ENCODE measurements at places on chromosomes 4 and X.

- DNase-seq, result no peak
Measured at GRCh38 chr4:948936-949300, 16.7 kb downstream of the TMEM175 start.

GRCh38 chr4:187354740-187355139 is 631.1 kb upstream of the FAT1 start:
- DNase-seq, result no peak

DNA sequence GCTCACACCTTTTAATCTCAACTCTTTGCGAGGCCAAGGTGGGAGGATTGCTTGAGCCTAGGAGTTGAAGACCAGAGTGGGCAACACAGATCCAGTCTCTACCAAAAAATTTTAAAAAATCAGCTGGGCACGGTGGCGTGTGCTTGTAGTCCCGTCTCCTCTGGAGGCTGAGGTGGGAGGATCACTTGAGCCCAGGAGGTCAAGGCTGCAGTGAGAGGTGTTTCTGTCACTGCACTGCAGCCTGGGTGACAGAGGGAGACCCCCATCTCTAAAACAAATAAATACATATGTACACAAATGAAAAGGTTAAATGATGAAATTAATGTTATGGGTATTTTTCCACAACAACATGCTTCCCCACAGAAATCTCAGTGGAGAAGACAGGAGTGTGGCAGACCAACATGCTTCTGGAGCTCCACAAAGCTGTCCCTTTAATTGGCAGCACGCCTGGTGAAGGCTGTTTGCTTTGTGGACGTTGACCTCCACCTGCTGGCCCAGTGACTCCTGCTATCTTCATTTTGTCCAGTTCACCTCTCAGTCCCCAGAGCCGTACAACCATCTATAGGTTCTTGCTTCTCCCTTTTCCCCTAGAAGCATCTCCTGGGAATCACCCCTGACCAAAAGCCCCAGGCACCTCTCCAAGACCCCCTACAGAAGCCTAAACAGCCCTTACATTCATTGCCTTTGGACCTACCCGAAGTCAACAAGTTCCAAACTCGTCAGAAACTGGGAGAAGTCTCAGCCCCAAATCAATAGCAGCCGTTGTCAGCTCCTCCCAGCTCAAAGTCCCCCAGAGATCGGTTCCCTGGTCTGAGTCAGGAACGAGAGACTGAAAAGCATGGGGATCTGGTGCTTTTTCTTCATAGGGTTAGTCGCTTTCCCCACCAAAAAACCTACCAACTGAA is 36.4 kb upstream of the CD99 start:
- no peak for DNase-seq

- no peak for DNase-seq
Measured at GRCh38 chrX:154828016-154828408, 6.5 kb downstream of the SMIM9 start.

- DNase-seq, result no peak
Measured at GRCh38 chr4:3384391-3384770, 57.4 kb upstream of the HGFAC start.

- peak; percentile 31 for DNase-seq
Measured at GRCh38 chr4:45518832-45519231, 605.0 kb downstream of the GABRG1 start.

DNA sequence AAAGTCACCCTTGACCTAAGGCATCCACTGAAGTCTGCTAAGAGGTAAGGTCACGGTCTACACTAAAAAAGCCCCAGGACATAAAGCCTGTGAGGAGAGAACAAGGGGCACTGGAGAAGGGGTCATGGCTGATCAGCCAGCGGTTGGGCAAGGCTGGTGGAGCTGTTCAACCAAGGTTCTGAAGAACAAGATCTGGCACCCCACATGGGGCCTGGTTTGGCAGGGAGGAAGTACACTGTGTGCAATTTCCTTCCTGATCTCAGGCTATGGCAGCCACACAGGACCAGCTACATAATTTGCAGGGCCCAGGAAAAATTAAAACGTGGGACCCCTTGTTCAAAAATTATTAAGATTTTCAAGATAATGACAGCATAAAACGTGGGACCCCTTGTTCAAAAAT is 14.1 kb upstream of the BRS3 start:
- DNase-seq, result no peak

DNA sequence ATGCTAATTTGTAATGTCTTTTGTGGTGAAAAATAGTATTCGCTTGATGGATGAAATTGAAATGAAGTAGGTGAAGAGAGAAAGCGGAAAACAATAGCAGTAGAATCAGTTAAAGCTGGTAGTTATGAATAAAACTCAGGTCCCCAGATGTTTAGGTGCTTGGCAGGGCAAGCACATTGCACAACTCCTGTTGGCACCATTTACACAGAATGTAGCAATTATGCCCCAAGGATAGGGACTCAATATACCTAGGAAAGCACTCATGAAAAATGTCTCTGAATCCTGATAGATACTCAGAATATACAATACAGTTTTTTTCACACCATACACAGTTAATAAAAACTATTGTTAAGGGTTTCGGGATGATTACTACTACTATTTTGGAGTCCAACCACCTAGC is 26.5 kb upstream of the GRIA3 start:
- DNase-seq, result no peak

DNA sequence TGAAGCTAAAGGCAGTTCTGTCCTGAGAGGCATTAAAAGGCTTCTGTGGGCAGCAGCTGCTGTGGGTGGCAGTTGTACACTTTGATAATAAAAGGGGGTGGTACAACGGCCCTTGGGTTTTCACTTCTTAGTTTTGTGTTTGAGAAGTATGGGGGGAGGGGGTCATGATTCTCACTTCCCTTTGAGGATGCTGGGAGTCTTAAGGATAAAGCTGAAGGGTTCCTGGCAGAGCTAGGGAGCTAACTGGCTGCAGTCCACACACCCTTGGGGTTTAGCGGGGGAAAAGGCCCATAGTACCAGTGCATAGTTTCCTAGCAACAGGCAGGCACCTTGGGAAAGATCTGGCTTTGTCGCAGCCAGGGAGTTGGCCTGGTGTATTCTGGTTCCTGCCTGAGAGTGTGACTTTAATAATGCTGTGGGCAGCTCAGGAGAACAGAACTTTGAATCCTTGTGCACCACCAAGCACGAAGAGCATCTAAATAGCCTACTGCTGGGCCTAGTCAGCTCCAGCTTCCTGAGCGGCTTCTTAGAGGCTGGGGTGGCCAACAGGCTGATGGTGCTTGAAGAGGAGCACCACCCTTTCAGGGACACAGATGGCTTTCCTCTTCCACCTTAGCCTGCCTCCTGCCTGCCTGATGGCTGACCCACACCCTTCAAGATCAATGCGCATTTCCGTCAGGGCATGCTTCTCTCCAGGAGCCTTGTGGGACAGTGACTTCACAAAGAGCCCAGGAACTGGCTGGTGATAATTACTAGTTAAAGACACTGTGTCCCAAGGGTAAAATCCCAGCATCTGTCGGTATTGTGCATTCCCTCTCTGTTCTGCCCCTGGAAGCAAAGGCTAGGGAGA is 12.5 kb downstream of the ZBTB33 start:
- DNase-seq, result peak; percentile 47

DNA sequence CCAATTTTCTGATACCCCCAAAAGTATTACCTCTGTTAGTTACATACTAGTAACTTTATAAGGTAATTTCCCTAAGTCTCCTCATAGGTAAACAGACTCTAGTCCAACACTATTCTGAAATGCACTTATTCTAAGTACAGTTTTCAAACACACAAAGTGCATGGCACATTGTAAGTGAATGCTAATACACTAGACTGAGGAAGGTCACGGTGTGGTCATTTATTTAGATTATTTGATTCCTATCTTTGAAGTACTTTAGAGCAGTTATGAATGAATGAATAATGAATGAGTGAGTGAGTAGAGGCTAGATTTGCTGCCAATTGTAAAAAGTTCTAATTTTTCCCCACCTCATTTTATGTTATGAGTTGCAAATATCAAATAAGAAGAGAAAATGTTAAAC is 132.8 kb upstream of the UGT8 start:
- DNase-seq, result no peak

DNA sequence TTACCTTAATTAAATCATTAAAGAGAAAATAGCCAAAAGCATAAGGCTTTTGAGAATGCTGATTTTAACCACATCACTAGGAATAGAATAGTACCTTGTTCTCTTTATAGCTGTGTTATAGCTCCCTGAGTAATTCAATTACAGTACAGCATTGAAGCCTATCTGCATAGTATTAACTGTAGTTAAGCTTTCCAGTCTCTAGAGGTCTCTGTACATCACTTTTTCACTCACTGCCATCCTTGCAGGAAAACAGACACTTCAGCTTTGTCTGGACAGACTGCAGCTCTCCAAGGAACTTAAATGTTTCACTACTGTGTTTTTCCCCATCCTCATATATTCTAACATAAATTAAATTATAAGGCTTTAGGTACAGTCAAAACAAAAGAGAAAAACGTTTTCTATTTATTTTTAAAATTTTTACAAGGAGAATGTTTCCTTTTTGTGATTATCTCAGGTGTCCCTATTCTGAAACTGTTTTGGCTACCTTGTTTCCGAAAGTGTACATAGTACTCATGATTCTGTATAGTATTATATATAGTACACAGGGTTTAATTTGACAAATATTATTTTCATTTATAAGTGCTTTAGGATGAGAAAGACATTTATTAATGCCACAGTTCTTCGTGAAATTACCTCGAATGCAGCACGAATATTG is 407.9 kb downstream of the PCDH18 start:
- peak; percentile 65 for DNase-seq

- no peak for DNase-seq
Measured at GRCh38 chr4:166481055-166481454, 608.0 kb downstream of the TLL1 start.
